ENCODE measurements at places on chromosomes 1 and 21. TPM values are rescaled to one million over a fixed set of nuclear protein-coding genes. Genes with fewer than 3 reads are reported as not detected.

GRCh38 chr1:177948336-177948972 is 21.4 kb downstream of the SEC16B start:
- H3K36me3 ChIP-seq, result no peaks in the 10 kb centered on the region
- no peaks in the 10 kb centered on the region for H3K27me3 ChIP-seq
- DNase-seq, result peak; percentile 65
- H3K4me3 ChIP-seq, result no peak overlapping the region

DNA sequence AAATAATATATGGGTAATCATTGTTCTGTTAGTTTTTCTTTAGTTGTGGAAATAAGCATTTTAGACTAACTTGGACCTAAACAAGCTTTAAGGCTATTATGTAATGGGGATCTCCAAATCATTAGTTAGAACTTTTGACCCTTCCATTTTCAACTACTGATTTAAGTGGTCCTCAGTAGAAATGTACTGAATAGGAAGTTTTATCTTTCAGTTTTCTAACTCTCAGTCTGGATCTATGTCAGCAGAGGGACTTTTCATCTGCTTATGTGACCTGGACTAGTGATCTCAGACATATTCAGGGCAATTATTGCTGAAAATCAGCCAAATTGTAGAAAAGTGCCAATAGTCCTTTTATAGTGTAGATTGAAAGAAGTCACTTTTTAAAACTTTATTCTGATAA is 56.0 kb downstream of the SASS6 start:
- DNase-seq, result no peak
- H3K36me3 ChIP-seq, result peaks cover 31% of the 10 kb centered on the region
- H3K4me3 ChIP-seq, result no peak overlapping the region
- no peak overlapping the region for H3K27ac ChIP-seq
- no peaks in the 10 kb centered on the region for H3K27me3 ChIP-seq
- H3K4me1 ChIP-seq, result no peaks in the 10 kb centered on the region

DNA sequence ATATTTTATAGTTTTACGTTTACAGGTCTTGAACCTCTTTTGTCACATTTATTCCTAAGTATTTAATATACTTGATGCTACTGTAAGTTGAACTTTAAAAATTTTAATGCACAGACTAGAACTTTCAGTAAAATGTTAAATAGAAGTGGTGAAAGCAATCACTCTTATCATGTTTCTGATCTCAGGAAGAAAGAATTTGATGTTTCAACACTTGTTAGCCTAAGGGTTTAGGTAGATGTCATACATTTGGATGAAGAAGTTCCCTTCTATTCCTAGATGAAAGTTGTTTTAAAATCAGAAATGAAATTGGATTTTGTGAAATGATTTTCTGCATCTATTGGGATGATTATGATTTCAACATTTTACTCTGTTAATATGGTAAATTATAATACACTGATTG is 63.6 kb upstream of the TTLL7 start:
- no peak for DNase-seq
- H3K36me3 ChIP-seq, result no peaks in the 10 kb centered on the region
- H3K4me3 ChIP-seq, result no peak overlapping the region
- no peaks in the 10 kb centered on the region for H3K27me3 ChIP-seq

DNA sequence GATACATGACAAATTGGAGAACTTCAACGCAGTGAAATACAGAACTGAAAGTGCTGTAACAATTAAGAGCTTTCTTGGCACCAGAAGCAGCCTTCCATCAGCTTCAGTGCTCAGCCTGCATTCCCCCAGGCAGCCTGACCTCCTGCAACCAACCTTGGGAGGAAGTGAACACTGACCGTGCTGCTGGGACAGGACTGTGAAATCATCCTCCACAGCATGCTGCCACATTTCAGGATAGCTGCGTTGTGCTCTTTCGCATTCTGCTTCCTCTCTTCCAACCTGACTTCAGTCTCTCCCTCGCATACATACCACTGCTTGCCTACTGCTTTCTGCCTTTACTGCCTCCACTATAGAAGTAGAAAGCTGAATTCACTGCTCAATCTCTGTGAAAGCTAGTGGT is 388.6 kb downstream of the RWDD3 start:
- H3K27me3 ChIP-seq, result no peaks in the 10 kb centered on the region
- DNase-seq, result no peak
- H3K4me3 ChIP-seq, result no peak overlapping the region
- no peak overlapping the region for H3K27ac ChIP-seq

DNA sequence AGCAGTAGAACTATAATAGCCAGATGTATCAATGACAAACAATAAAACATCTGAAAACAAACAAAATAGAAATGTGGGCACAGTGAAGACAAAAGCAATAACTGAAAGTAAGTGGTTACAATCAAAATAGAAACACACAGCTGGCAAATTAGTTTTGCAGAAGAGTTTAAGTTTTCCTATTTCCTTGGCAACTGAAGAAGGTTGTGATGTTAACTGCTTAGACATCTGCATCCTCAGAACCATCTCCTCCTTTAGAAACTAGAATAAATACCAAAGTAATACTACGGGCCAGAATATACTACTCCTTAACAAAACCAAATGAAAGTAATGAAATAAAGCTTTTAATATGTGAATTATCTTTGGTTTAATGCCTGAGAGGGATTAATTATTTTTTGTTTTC is 605.5 kb downstream of the LTN1 start:
- no peaks in the 10 kb centered on the region for H3K4me1 ChIP-seq
- no peak overlapping the region for H3K27ac ChIP-seq
- no peak overlapping the region for H3K4me3 ChIP-seq
- H3K27me3 ChIP-seq, result no peaks in the 10 kb centered on the region

DNA sequence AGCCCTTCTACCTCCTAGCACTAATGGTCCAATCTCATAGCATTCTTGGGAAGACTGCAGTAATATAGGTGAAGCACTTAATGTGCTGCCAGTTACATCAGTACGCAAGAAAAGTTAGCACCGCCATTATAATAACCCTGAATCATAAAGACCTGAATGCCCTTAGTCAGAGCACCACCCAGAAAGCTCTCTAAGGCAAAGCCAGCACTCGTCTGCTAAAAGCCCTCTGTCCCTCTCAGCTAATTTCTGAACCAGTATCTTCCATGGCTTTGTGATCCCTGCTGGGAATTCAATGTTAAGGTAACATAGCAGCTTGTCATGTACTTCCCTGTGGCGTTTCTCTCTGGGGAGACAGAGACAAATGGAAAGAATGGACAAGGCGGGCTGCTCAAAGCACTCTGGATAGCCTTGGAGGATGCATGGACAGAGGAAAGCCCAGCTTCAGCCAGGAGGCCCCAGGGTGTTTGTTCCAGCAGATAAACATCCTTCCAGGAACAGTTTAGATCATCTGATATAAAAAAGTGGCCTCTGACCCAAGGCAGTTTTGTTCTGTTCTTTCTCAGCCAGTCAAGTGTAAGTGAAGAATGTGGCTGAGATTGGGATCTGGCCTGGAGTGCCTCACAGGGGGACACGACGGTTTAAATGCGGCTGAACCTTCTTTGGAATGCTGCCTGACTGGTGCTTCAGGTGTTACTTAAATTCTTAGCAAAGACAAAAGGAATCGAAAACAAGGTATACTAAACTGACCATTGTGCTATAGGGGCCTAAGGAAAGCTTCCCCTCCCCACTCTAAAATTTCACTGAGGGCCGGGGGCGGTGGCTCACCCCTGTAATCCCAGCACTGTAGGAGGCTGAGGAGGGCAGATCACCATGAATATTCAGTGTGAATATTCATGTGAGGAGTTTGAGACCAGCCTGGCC is 58.1 kb upstream of the VTCN1 start:
- H3K4me3 ChIP-seq, result no peak overlapping the region
- no peaks in the 10 kb centered on the region for H3K36me3 ChIP-seq
- 0 out of 2 replicates have a peak, but pooled peaks cover 1% of the 10 kb centered on the region for H3K4me1 ChIP-seq
- peaks cover 2% of the 10 kb centered on the region for H3K27me3 ChIP-seq

GRCh38 chr1:221994274-221994698 is 252.4 kb upstream of the DUSP10 start:
- peak overlapping the region; percentile 61 for H3K27ac ChIP-seq
- H3K27me3 ChIP-seq, result no peaks in the 10 kb centered on the region
- DNase-seq, result peak; percentile 85

DNA sequence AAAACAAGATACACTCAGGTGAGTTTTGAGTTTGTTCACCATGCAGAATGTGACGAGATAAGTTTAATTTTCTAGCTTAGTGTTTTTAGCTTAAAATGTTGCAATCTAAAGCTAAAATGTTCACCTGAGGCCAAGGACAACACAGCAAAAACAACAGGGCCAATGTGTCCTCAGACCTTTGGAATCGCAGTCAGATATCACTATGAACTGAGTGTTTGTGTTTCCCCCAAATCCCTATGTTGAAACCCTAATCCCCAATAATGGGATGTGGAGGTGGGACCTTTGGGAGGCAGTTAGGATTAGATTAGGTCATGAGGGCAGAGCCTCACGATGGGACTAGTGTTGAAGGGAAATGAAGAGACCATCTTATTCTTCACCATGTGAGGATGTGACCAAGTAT is 144.4 kb downstream of the GABPA start:
- no peak for DNase-seq
- H3K36me3 ChIP-seq, result peaks cover 6% of the 10 kb centered on the region
- H3K27ac ChIP-seq, result no peak overlapping the region
- no peak overlapping the region for H3K4me3 ChIP-seq
- H3K4me1 ChIP-seq, result no peaks in the 10 kb centered on the region

- H3K36me3 ChIP-seq, result no peaks in the 10 kb centered on the region
- no peaks in the 10 kb centered on the region for H3K27me3 ChIP-seq
- no peak for DNase-seq
These were observed 63.9 kb downstream of the NDUFS5 start for GRCh38 chr1:39089931-39090521.

DNA sequence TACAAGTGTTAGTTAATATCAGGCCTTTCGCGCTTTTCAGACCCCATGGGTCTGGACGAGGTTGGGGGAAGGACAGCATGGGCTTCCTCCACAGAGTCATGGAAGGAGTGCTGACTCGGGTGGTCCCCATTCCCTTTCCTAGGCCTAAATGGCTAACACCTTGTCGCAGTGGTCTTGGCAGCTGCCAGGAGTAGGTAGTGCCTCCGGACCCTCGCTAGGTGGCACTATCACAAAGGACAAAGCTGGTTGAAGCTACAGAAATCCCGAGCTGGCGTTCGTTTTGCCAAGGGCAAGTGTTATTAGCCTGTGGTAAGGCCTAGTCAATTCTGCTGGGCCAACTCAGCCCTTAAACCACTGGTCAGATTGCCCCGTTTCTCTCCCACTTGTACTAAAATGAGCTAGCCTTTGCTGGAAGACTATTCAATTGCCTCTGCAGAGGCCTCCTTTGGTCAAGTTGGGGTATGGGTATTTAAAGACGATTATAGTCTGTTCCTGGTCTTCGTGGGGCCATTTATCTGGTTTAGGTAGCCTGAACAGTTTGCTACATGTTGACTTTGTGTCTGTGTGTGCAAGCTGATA is 1.1 kb upstream of the UBE2Q1 start:
- H3K4me1 ChIP-seq, result peaks cover 3% of the 10 kb centered on the region
- peak overlapping the region; percentile 89 for H3K27ac ChIP-seq
- DNase-seq, result peak; percentile 94

The S100A2 gene
- 3.6 TPM for total RNA-seq

The MEX3A gene
- 2.3 TPM for total RNA-seq

The TFAP2E gene
- total RNA-seq, result under 0.01 TPM

The SLC30A2 gene
- not detected for total RNA-seq

Measured in IMR-90 (cell line).